Esophagus muscularis mucosa (tissue), 4 donors: ENCODE measurements at places on chromosomes 4 and X. TPM values are rescaled to one million over a fixed set of nuclear protein-coding genes. Genes with fewer than 3 reads are reported as not detected.
A peak's percentile ranks its signal among the peaks of the same experiment; 100 is the strongest.

DNA sequence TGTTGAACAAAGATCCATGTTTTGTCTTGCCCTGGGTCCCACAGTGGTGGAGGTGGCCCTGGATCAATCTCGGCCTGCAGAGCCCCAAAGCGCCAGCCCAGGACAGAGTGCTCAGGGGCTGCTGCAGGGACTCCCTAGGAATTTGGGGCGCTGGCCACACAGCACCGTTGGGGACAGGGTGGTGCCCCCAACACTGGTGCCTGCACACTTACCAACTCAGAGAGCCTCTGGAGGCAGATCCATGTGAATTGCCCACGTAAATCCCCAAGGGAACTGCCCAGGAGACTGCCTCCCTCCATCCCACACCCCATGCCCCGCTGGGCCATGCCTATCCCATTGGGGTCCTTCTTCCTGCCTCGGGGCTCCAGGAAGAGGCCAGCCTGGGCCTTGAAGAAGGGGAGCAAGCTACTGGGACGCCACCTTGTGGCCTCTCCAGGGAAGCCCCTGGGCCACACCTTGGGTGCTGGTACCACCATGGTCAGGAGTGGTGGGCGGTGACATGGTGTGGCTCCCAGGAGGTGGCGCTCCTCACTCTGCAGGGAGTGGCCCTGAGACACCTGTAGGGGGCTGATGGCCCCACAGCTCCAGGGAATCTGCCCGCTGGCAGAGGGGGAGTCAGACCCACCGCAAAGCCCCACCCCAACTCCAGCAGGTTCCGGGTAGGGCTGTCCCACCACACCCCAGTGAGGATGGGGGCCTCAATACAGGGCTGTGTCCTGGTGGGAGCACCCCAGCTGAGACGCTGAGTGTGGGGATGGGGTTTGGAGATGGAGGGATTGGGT is 22.8 kb downstream of the CFAP99 start:
- no peaks in the 10 kb centered on the region for H3K36me3 ChIP-seq
- no peaks in the 10 kb centered on the region for H3K4me1 ChIP-seq
- no peak overlapping the region for H3K4me3 ChIP-seq
- no peaks in the 10 kb centered on the region for H3K27me3 ChIP-seq

- no peak overlapping the region for H3K4me3 ChIP-seq
- H3K27ac ChIP-seq, result peak overlapping the region; percentile 89
- H3K4me1 ChIP-seq, result peaks cover 63% of the 10 kb centered on the region
- no peaks in the 10 kb centered on the region for H3K36me3 ChIP-seq
Observed at GRCh38 chr4:41142376-41143310, 71.7 kb downstream of the APBB2 start.

DNA sequence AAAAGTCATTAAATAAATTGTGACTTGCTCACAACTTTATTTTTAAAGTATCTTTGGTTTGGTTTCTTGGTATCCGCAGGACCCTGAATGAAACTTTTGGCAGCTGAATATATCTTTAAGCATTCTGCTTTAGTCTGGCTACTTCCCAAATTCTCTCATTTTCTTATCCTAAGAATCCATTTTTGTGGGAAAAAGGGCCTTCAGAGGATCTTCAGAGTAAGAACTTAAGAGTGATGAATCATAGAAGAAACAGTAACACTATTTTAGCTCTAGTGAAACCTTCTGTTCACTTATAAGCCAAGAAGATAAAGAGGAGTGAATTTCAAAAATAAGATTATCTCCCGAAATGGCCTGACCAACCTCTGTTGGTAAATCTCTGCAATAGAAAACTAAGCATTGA is 540.6 kb upstream of the MAGEB18 start:
- H3K27ac ChIP-seq, result no peak overlapping the region
- DNase-seq, result no peak
- H3K36me3 ChIP-seq, result no peaks in the 10 kb centered on the region
- no peaks in the 10 kb centered on the region for H3K4me1 ChIP-seq

The ERVMER34-1 gene
- 0.11 TPM for total RNA-seq

GRCh38 chr4:153148791-153149190 is 55.5 kb upstream of the TRIM2 start:
- no peaks in the 10 kb centered on the region for H3K27me3 ChIP-seq
- H3K4me3 ChIP-seq, result no peak overlapping the region
